ENCODE measurements at places on chromosomes 3 and 15. TPM values are rescaled to one million over a fixed set of nuclear protein-coding genes. Genes with fewer than 3 reads are reported as not detected.

RPL22L1 gene
- 104 TPM for polyA plus RNA-seq

GOLGA8N gene
- polyA plus RNA-seq = 57.7 TPM

GNL3 gene
- 87.4 TPM for polyA plus RNA-seq

SEMA3G gene
- polyA plus RNA-seq = 7.7 TPM

SLC9C1 gene
- 0.06 TPM for polyA plus RNA-seq

GPR62 gene
- polyA plus RNA-seq = not detected

PAK2 gene
- polyA plus RNA-seq = 28.2 TPM

TGFBR2 gene
- polyA plus RNA-seq = 125 TPM

PLA2G4D gene
- polyA plus RNA-seq = not detected

ACKR4 gene
- polyA plus RNA-seq = 2.6 TPM

PLSCR2 gene
- polyA plus RNA-seq = 0.14 TPM

C15orf62 gene
- polyA plus RNA-seq = 0.33 TPM

NPAP1 gene
- polyA plus RNA-seq = not detected

MCTP2 gene
- 4.7 TPM for polyA plus RNA-seq

TMIE gene
- polyA plus RNA-seq = 0.14 TPM

DET1 gene
- 3.5 TPM for polyA plus RNA-seq

SAMD7 gene
- polyA plus RNA-seq = not detected

DAPK2 gene
- 9.8 TPM for polyA plus RNA-seq

PRSS50 gene
- 0.20 TPM for polyA plus RNA-seq

GLDN gene
- polyA plus RNA-seq = 0.54 TPM

FSIP1 gene
- 0.42 TPM for polyA plus RNA-seq

FGD5 gene
- 3.4 TPM for polyA plus RNA-seq

ARPP19 gene
- polyA plus RNA-seq = 48.6 TPM

SRGAP3 gene
- 1.4 TPM for polyA plus RNA-seq

GOLGA8G gene
- not detected for polyA plus RNA-seq

P2RY13 gene
- polyA plus RNA-seq = 2.4 TPM

SLC2A2 gene
- not detected for polyA plus RNA-seq

ADAMTS17 gene
- polyA plus RNA-seq = 2.6 TPM

LRRC57 gene
- polyA plus RNA-seq = 10.7 TPM

GOLIM4 gene
- polyA plus RNA-seq = 21.9 TPM

TIMP4 gene
- polyA plus RNA-seq = 374 TPM

GOLGA6L22 gene
- polyA plus RNA-seq = not detected

CACNA2D3 gene
- 0.08 TPM for polyA plus RNA-seq

C2CD4A gene
- polyA plus RNA-seq = 0.46 TPM

SIDT1 gene
- 0.88 TPM for polyA plus RNA-seq

KLHL24 gene
- polyA plus RNA-seq = 10.1 TPM

GATM gene
- polyA plus RNA-seq = 8.1 TPM

PLA2G4B gene
- polyA plus RNA-seq = 7.3 TPM

MEX3B gene
- polyA plus RNA-seq = 0.56 TPM

FETUB gene
- not detected for polyA plus RNA-seq

TM4SF18 gene
- polyA plus RNA-seq = 4.2 TPM

TICRR gene
- polyA plus RNA-seq = 0.06 TPM

STXBP5L gene
- 0.13 TPM for polyA plus RNA-seq

CHRFAM7A gene
- polyA plus RNA-seq = 0.67 TPM

SKIL gene
- polyA plus RNA-seq = 3.4 TPM

CELF6 gene
- 2.8 TPM for polyA plus RNA-seq
